Stimulated activated naive CD4-positive, alpha-beta T cell (primary cell): ENCODE measurements at places on chromosomes 4 and X.

DNA sequence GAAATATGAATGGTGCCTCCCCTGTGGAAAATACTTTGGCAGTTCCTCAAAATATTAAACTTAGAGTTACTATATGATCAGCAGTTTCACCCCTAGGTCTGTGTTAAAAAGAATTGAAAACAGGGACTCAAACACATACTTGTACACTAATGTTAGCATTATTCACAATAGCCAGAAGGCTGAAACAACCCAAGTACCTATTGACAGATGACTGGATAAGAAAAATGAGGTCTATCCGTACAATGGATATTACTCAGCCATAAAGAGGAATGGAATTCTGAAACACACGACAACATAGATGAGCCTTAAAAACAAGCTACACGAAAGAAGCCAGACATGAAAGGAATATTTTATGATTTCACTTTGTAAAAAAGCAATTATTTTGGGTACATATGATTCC, 54.9 kb downstream of the PGRMC2 start:
- DNase-seq = no peak

GRCh38 chrX:48936429-48937053, 17.7 kb upstream of the PIM2 start:
- no peak for DNase-seq

GRCh38 chr4:7015383-7016035, 27.7 kb upstream of the TADA2B start:
- no peak for DNase-seq

GRCh38 chr4:25903900-25904747, 9.9 kb upstream of the SMIM20 start:
- no peak for DNase-seq

GRCh38 chr4:99879458-99879857, 14.8 kb downstream of the LAMTOR3 start:
- DNase-seq = no peak

GRCh38 chr4:91359041-91360031, 944.4 kb upstream of the GRID2 start:
- DNase-seq = no peak

GRCh38 chr4:40121515-40121914, 64.9 kb downstream of the N4BP2 start:
- no peak for DNase-seq

GRCh38 chr4:89373394-89373793, 65.8 kb upstream of the GPRIN3 start:
- no peak for DNase-seq

DNA sequence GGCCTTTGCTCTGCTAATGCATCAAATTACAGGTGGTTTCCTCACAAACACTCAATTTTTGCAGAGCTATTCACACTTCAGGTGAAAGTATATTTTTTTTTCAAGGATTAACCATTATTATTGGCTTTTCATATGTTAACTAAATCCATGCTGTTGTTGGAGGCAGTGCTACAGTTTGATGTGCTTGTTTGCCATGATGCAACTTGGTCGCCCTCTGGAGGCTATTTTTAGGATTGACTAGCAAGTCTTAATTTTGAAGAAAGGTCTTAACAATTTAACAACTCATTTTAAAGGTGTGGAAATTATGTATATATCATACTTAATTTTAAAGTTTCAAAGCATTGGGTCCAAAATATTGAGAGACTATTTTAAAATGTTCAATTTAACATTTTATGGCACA, 168.8 kb upstream of the FAM47A start:
- no peak for DNase-seq

- DNase-seq = no peak
These were observed 62.8 kb upstream of the NKX1-1 start for GRCh38 chr4:1469043-1469442.

DNA sequence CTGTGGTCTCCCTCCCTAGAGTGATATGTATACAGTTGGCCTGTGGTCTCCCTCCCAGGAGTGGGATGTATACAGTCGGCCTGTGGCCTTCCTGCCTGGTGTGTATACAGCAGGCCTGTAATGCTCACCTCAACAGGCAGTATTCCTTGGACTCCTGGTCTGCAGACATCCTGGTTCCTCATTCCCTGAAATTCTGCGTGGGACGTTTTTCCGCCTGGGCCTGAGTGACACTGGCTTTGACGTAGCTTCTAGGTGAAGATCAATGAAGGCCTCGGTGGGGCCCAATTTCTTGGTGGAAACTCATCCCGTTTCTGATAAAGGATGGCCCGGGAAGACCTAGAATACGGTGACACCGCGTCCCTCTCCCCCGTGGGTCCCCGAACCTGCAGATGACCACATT, 98.7 kb upstream of the PPP2R3B start:
- no peak for DNase-seq

GRCh38 chr4:56077676-56078075, 128.9 kb downstream of the CEP135 start:
- no peak for DNase-seq

- DNase-seq = no peak
These were observed 19.8 kb downstream of the DGKQ start for GRCh38 chr4:953574-953915.

DNA sequence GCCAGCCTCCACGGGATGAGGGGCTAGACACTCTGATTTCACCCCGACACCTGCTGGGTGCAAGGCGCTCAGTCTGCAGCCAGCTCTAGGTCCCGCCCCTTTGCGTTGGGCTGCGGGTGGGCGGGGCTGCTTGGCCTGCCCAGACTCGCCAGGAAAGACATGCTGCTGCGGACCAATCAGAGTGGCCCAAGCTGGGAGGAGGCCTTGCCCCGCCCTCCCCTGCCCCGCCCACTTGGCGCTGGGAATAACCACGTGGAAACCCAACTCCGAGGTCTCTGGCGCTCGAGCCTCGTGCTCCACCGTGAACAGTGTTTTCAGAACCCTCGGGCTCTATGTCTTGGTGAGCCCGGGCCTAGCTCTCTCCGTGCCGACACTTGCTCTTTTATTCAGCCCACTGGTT, 5.3 kb upstream of the VMA21 start:
- DNase-seq = no peak

GRCh38 chrX:120642871-120643270, 13.0 kb upstream of the C1GALT1C1 start:
- DNase-seq = no peak
